ENCODE measurements at places on chromosomes 6 and 20.

DNA sequence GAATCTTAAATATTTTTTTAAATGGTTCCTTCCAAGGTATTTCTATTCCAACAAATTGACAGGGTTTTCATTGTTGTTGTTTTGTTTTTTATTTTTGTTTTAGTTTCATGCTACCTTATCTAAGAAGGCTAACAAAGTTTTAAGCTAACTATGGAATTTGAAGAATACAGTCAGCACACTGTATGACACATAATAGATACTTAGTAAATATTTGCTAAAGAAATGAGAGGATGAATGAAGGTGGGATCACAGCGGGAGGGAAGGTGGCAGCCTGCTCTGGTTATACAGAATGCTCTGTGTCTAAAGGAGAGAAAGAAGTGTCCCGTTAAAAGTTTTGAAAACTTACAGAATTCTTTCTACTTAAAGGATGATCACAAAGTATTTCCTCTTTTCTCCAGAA is 43.7 kb upstream of the DST start:
- peak; percentile 61 for DNase-seq

DNA sequence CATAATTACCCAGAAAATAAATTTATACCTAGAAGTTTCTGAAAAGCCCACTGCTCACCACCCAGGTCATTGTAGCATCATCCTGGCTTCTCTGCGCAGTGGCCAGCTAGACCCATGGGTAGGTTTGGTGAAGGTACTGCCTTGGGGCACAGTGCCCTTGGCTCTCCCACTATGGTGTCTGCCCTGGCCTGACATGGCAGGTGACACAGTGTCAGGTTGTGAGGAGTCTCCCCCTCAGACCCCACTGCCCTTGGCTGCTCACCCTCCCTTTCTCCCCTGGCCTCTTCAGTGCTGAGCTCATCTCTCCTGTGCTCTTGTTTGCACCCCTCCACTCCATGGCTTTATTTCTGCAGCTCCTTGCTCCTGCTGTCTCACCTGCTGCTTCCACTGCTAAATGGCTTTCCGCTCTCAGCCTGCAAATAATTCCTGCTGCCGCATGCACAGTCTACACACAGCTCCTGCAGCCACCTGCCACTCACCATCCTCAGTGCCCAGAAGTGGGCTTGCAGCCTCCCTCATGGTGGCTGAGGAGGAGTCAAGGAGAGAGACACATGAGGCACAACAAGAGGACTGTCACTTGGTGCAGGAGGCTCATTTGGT is 313.4 kb upstream of the MOCS1 start:
- DNase-seq, result no peak

DNA sequence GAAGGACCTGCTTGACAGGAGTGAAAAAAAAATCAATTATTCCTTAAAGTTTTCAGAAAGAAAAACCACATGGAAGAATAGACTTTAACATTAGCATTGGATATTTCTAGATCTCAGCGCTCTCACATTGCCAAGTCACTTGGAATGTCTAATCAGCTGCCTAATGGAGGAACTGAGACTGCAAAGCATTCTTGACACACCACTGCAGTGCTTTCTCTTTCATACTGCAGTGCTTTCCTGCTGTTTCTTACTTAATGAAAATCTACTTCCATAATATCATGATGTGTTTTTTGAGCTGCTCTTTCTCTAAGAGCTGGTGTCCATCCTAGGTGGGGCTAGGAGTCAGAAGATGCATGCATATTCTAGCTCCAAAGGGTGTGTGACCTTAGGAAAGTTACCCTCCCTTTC is 20.4 kb upstream of the MCM3 start:
- DNase-seq, result no peak

GRCh38 chr20:33472868-33473435 is 16.9 kb upstream of the CBFA2T2 start:
- DNase-seq, result no peak

GRCh38 chr6:125949069-125949468 is 7.5 kb upstream of the HINT3 start:
- DNase-seq, result no peak

GRCh38 chr6:26311012-26311384 is 54.0 kb upstream of the BTN3A2 start:
- peak; percentile 56 for DNase-seq

- no peak for DNase-seq
Observed at GRCh38 chr6:168992446-168993144, 261.1 kb downstream of the THBS2 start.

DNA sequence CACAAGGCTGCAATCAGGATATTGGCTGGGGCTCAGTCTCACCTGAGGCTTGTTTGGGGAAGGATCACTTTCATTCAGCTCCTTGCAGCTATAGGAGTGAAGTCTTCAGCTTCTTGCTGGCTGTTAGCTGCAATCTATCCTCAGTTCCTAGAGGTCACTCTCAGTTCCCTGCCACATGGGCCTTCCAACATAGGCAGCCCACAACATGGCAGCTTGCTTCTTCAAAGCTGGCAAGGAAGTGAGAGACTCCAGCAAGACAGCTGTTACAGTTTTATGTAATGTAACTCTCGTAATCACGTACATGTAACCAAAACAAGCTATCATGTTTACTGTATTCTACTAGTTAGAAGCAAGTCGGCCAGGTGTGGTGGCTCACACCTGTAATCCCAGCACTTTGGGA is 226.9 kb downstream of the CDC5L start:
- no peak for DNase-seq

DNA sequence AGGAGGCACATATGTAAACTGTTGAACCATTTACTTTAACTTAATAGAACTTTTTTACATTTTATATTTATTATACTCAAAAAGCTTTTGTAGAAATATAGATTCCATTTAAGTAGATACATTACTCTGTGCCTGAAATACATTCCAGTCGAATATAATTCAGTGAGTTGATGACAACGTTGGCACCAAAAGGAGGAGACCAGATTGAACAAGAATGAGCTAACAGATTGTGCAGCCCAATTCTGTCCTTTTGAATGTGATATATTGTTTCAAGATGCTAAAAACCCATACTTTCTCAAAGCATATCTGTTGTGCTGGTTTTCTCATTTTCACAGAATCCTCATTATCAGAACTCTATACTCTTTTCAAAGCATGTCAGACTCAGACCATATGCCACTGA is 147.4 kb upstream of the SIM1 start:
- no peak for DNase-seq

- DNase-seq, result peak; percentile 39
Observed at GRCh38 chr6:164370773-164371172, 938.6 kb downstream of the C6orf118 start.

DNA sequence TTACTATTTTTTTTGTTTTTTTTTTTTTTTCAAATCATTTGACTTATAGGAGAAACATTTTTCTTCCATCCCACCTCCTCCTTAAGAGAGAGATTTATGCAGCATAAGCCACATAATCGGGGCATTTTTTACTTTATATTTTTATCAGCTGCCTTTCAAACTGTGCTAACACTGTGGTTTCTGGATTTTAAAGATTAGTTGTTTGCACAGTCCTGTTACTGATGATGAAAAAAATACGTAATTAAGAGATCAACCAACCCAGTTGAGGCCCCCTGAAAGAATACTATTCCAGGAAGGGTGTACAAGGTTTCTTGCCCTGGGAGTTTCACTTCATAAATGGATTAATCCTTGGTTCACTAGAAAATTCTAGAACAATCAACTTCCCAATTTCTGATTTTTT is 68.3 kb downstream of the MMS22L start:
- DNase-seq, result no peak

- DNase-seq, result peak; percentile 39
Observed at GRCh38 chr20:6702144-6702543, 65.3 kb upstream of the BMP2 start.

GRCh38 chr20:2349801-2350200 is 30.9 kb upstream of the TGM6 start:
- peak; percentile 8 for DNase-seq

GRCh38 chr6:144377586-144378210 is 92.6 kb downstream of the UTRN start:
- DNase-seq, result peak; percentile 45

- DNase-seq, result peak; percentile 5
Observed at GRCh38 chr20:43459022-43459942, 1.6 kb downstream of the SRSF6 start.

Measured in bronchial epithelial cell (primary cell).